Fibroblast of the conjunctiva (primary cell): ENCODE measurements at places on chromosomes 1 and 21.

GRCh38 chr1:201741763-201742342, 87.1 kb upstream of the IPO9 start:
- DNase-seq, result no peak

GRCh38 chr1:172851077-172851476, 192.2 kb downstream of the FASLG start:
- no peak for DNase-seq

- DNase-seq, result no peak
Measured at GRCh38 chr1:41766041-41766440, 152.7 kb downstream of the HIVEP3 start.

GRCh38 chr1:55535724-55536544, 320.8 kb upstream of the USP24 start:
- DNase-seq, result no peak

GRCh38 chr1:36203554-36204346, 20.5 kb upstream of the THRAP3 start:
- no peak for DNase-seq

- peak; percentile 49 for DNase-seq
Measured at GRCh38 chr1:70071601-70072000, 133.8 kb downstream of the LRRC40 start.

DNA sequence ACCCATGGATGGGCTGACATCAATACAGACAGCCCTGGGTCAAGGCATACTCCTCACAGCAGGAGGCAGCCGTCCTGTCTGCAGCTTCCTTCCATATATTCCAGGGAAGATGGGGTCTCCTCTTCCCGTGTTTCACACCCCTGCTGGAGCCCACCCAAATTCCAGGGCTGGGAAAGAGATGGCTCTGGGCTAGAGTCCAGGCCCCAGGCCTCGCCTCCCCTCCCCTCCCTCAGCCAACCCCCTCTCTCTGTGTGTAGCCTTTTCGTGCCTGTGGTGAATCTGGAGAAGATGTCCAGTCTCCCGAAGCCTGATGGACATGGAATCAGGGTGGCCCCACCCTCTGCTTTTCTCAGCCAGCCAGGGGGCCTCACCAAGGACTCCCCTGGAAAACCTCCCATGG, 3.6 kb downstream of the ATXN7L2 start:
- DNase-seq, result no peak

- DNase-seq, result no peak
Measured at GRCh38 chr1:227546059-227546458, 17.3 kb upstream of the ZNF678 start.

GRCh38 chr1:242147096-242147976, 148.4 kb upstream of the MAP1LC3C start:
- no peak for DNase-seq

- DNase-seq, result no peak
Measured at GRCh38 chr1:205069371-205070125, 14.7 kb downstream of the TMEM81 start.

GRCh38 chr1:44312399-44313196, 42.5 kb downstream of the ERI3 start:
- no peak for DNase-seq

DNA sequence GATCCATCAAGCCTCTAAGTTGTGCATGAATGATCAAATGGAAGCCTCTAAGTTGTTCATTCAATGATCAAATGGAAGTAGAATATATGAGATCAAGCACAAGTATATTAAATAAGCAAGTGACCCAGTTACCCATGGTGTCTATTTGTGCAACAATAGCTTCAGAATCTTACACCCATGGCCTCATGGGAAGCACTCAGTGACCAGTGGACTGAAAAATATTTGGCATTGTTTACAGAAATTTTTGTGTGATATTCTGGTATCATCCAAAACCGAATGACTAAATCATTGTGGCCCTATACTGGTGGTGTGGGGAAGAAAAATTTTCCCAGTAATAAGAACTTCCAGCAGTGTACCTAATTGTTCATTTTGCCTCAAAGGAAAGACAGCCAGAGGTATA, 46.6 kb downstream of the DUSP10 start:
- DNase-seq, result no peak

GRCh38 chr1:98817821-98818220, 156.3 kb downstream of the SNX7 start:
- DNase-seq, result no peak

GRCh38 chr1:29688471-29689365, 452.4 kb downstream of the PTPRU start:
- no peak for DNase-seq

DNA sequence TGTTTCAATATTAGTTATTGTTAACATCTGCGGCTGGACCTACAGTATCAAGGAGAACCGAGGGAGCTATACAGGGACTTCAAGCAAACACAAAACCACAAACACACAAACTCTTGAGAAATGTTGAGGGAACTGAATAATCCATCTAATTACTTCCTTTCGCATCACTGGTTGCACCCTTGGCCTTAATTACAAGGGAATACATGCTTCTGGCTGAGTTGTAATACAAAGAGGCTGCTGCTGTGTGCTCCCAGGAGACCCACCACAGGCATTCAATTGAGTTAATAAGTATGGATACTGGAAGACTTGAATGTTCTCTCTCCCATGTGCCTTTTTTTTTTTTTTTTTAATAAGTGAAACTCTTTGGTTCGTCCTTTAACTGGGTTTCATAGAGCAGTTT, 16.8 kb upstream of the SMYD2 start:
- DNase-seq, result no peak
